ENCODE measurements at places on chromosomes 5 and 9.

- DNase-seq: peak; percentile 80
Observed at GRCh38 chr5:109567374-109568044, 122.2 kb upstream of the MAN2A1 start.

DNA sequence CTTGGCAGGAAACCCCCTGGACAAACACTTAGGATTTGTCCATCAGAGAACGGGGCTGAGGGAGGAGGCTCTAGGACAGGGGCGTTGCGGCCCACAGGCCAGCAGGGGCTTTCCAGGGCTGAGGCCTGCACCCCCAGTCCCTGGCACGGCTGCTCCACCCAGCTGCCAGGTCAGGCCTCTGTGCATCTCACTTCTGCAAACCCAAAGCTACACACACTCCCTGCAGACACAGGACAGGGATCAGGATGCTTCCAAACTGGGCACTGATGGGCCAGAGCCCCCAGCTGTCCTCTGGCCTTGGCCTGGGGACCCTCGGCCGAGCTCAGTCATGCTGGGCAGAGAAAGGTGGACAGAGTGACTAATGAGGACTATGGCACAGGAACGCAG lies 106.2 kb upstream of the SARDH start:
- no peak for DNase-seq

DNA sequence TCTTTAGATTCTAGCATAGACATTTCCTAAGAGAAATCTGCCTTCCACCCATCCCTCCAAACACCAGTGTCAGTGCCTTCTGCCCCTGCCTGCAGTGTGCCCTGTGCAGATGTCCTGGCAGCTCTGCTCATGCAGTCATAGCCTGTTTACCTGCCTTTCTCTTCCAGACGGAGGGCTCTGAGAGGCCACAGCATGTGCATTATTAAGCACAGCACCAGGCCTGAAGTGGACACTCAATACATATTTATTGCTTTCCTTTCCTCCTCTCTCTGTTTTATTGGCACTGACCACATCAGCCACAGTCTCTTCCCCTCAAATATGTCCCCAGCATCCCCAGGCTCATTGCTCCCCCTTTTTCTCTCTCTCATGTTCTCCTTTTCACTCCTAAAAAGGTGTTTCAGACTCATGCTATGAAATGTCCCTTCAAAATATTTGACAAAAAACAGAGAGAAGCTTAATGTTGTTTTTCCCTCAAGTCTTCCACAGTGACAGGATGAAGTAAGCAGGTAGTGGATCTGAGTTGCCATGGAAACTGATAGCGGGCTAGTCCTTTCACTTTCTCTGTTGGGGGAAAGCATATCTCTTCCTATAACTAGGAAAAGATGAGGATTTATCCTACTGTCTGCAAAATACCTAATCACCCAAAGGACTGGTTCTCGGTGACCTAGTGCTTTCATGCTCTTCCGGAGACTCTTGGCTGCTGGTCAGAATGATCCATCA lies 100.9 kb downstream of the ATP10B start:
- DNase-seq: peak; percentile 7

GRCh38 chr5:31148959-31149475 lies 44.5 kb upstream of the CDH6 start:
- no peak for DNase-seq

DNA sequence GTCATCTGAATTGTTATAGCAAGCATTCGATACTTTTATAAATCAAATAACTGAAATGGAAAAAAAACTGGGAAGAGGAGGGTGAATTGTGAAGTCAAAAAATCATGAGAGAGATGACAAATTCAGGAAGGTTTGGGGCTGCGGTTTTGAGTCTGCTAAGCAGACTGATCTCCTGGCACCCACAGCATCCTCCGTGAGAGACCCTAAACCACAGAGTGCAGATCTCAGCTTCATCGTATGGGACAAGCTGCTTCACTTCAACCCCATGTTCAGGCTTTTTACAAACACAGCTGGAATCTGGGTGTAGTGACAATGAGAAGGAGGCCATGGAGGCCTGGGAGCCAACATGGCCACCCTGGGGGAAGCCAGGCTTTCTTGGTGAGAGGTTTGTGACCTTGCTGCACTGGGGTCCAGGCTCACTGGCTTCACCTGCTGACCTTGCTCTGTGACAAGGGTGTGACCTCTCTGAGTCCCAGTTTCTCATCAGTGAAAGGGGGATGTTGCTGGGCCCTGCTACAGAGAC lies 19.4 kb downstream of the USP20 start:
- DNase-seq: no peak

DNA sequence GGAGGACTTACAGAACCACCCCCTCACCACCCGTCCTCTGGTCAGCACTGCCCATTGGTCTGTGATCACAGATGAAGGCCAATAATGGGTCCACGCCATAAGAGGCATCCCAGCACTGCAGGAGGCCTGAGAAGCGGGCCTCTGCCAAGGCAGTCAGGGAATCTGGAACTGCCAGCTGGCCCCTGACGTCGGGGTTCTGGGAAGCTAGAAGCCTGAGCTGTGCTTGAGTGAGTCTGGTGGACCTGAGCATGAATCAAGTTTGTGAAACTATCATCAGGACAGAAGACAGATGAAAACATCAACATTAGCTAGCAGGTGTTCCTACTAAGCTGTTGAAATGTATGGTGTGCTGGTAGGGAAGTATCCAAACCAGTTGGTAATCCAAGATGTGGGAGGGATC lies 7.8 kb downstream of the ANGPTL2 start:
- no peak for DNase-seq

- DNase-seq: peak; percentile 65
Observed at GRCh38 chr5:123874600-123875201, 362.7 kb downstream of the CSNK1G3 start.

GRCh38 chr5:156274453-156274852 lies 52.5 kb upstream of the SGCD start:
- no peak for DNase-seq

- DNase-seq: no peak
Observed at GRCh38 chr9:80615964-80616363, 1044.2 kb downstream of the TLE4 start.

- no peak for DNase-seq
Observed at GRCh38 chr5:157186309-157187045, 5.8 kb downstream of the ITK start.

- DNase-seq: no peak
Observed at GRCh38 chr5:154647761-154648145, 107.4 kb upstream of the LARP1 start.

DNA sequence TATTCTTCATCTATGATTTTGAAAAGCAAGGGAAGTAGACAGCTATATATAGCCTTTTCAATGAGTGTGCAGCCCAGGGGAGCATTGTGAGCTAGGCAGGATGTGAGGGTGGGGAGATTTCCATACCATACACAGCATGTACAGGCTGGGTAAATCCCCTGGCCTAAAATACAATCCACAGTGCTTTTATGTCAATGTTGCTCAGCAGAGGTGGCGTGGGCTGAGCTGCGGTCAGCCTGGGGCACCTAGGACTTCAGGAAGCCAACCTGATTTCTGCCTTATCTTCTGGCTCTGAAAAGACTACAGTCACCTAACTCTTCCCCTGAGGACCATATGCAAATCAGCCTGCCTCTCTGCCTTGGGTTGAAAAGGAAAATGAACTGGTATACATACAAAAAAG lies 6.3 kb upstream of the GARIN3 start:
- peak; percentile 47 for DNase-seq

- no peak for DNase-seq
Observed at GRCh38 chr5:35194635-35195471, 35.4 kb downstream of the PRLR start.

DNA sequence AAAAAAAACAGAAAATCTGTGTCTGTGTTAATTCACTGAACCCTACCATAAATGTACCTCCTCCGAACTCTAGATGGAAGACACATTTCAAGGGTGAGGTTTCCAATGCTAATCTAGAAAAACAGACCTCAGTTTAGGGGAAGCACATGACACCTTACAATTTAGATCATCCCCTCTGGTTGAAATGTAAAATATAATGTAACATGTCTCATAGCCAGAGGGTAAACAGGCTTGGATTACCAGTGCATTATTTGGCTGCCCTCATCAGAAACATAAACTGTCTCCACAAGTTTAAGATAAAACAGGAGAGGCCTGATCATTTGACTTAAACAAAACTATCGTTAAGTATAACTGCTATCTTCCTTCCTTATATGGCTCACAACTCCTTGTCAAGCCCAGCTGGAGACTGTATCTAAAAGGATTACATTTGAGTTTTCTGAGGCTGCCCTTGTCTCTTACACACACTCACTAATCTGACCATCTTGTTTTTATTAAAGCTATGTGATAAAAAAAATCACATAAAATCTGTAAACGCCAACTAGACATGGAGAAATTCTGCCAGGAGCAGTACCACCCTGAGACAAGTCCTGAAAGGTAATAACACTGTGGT lies 105.7 kb downstream of the LURAP1L start:
- DNase-seq: peak; percentile 96

DNA sequence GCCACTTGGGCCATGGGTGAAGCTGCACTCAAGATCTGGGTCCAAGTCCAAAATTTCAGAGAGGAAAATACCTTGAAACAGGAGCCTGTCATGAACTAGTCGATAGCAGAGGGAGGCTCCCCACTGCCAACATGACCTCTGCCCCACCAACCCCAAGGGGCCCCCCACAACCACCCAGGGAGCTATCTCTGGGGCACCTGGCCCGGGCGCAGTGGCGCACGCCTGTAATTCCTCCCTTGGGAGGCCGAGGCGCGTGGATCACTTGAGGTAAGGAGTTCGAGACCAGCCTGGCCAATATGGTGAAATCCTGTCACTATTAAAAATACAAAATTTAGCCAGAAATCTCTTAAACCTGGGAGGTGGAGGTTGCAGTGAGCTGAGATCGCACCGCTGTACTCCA lies 20.1 kb upstream of the HMCN2 start:
- no peak for DNase-seq

DNA sequence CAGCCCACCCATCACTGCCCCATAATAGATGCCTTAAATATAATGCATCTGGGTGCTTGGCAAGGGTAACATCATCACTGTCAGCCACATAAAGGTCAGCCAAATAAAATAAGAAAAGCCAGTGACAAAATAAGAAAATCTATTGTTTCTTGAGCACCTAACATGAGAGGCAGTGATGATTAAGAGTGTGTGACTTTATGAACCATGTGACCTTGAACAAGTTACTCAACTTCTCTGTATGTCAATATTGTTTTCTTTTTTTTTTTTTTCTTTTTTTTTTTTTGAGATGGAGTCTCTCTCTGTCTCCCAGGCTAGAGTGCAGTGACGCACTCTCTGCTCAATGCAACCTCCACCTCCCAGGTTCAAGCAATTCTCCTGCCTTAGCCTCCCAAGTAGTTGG lies 98.7 kb downstream of the CDK5RAP2 start:
- DNase-seq: no peak

GRCh38 chr5:62341783-62342475 lies 35.9 kb downstream of the KIF2A start:
- no peak for DNase-seq

DNA sequence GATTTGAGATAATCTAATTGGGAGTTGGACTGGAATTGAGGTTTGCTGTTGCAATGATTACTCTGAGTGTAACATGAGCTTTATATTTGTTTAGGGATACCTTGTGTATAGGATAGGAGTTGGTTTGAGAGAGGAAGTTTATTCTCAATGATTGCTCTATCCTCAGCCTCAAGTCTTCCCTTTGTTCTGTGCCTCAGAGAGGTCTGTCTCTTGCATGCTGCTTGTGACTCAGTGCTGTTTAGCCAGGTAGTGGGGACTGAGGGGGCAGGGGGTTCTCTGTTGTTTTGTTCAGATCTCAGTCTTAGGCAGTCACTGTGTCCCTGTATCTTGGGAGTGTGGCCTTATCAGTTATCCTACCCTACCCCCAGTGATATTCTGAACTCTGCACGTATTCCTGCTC lies 192.1 kb downstream of the SPATA31D1 start:
- DNase-seq: no peak

DNA sequence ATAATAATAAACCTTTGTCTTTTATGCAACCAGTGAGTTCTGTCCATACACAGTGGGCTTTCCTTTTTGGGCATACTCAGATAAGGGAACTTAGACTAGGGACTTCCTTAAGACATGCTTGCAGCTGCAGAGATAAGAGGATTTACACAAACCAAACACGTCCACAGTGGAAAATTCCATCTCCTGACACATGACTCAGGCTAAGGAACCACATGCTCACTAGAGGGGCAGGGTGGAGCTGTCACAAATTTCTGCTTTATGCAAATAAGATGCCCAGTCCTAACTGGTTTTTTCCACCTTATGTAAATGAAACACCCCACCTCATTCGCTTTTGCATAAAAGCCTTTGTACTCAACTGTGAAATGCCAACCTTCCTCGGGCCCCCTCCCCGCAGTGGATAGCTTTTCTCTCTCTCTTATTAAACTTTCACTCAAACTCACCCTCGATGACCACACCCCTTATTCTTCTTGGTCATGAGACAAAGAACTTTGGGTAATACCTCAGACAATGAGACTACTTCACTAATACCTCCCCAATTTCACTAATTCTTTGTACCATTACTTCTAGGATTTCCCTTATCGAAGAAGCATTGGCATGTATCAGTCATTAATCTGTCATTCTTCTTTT lies 170.3 kb upstream of the FTMT start:
- peak; percentile 7 for DNase-seq
